ENCODE measurements at places on chromosomes 3 and 15. TPM values are rescaled to one million over a fixed set of nuclear protein-coding genes. Genes with fewer than 3 reads are reported as not detected.

Gene IQCF5
- total RNA-seq: not detected

DNA sequence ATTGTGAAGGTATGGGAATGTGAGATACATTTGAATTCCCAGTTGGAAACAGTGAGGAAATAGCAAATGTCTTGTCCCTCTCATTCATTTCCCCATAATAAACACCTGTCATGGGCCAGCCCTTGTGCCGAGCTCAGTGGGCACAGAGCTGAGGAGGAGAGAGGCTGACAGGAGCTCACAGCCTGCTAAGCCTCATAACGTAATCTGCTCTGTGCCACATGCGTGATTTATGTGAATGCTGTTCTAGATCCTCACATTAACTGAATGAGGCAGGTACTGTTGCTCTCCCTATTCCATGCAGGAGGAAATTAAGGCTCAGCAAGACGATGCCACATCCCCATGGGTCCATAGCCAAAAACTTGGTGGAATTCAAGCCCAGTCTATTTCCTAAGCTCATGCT is 35.2 kb upstream of the RHO start:
- DNase-seq: no peak

DNA sequence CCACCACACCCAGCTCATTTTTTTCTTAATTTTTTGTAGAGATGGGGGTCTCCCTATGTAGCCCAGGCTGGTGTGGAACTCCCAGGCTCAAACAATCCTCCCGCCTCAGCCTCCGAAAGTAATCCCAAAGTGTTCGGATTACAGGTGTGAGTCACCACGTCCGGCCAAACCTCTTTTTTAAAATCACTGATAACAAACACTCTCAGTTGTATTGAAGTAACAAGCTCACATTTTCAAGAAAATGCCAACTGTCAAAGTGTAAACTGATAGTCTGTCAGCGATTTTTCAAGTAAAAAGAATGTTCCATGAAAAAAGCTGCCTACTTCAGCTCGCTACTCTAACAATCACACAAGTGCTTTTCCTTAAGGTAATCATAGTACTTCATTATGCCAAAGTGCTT is 33.4 kb downstream of the UBXN7 start:
- DNase-seq: no peak

DNA sequence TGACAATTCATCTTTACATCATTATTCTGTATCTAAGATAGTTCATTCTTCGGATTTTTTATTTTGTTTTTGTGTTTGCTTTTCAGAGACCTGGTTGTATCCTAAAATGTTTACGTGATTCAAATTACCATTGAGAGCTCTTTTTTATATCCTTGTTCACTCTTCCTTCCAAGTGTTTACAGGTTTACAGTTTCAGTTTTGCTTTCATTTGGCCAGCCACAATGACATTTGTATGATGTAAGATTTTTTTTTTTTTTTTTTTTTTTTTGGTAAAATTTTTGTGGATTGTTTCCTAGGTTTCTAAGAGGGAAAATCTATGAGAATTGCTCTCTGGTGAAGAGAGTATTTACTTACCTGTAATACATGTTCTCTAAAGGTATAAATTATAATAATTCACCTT is 55.0 kb downstream of the SETD5 start:
- no peak for DNase-seq

DNA sequence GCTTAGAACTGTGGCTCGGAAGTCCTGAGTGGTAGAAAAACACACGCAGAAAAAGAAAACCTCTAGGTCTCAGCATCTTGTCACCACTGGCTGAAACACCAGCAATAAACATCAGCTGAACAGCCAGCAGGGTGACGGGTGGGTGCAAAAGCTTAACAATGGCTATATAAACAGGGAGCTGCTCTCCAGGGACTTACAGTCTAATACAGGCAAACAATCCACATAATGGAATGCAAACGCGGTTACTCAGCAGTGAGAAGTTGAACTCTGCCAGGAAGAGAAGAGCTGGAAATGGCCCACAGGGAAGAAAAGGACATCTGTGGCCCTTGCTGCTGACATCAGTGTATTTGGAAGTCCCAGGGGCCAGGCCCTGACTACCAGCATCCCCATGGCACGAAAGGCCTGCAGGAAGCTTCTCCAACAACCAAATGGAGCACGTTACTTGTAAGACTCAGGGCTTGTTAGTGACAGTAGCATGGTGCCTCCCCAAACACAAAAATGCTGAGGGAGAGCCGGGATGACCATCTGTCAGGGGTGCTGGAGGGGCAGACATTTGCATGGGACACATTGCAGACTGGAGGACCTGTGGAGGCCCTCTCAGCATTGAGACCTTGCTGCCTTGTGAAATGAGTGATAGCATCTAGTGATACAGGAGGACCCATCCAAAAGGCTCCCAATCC is 3.0 kb downstream of the HEG1 start:
- no peak for DNase-seq

DNA sequence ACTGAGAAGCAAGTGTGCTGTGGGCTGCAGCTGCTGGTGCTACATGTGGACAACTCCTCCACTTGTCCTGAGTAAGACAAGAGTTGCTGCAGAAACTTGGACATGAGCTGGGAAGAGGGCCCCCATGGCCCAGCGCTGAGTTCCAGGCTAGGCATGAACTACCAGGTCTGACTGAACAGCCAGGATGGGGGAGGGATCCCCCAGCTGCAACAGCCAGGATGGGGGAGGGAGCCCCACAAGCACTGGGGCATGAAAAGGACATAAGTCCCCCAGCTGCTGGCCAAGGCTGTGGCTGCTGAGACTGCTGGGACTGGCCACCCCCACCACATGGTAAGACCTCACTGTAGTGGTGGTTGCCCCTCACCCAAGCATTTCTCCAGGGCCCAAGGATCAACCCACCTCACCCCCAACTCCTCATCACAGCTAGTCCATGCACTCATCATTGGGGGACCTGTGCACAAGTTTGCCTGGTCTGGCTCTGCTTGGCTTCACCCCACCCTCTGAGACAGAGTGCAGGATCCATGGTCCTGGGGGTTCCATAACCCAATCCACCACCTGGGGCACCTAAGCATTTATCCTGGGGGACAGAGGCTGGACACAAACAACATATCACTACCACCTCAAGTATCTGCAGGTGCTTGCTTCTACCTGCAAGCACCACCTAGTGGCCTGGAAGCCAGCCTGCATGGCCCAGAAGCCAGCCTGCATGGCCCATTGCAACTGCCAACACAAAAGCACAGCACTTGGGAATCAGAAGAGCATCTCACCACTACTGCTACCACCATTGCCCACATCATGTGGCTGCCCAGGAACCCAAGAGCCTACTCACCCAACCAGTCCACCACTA is 84.5 kb upstream of the STT3B start:
- no peak for DNase-seq

Gene NR2E3
- 0.10 TPM for total RNA-seq
